Progenitor cell of endocrine pancreas (in vitro differentiated cells): ENCODE measurements at places on chromosomes 1 and 21.

DNA sequence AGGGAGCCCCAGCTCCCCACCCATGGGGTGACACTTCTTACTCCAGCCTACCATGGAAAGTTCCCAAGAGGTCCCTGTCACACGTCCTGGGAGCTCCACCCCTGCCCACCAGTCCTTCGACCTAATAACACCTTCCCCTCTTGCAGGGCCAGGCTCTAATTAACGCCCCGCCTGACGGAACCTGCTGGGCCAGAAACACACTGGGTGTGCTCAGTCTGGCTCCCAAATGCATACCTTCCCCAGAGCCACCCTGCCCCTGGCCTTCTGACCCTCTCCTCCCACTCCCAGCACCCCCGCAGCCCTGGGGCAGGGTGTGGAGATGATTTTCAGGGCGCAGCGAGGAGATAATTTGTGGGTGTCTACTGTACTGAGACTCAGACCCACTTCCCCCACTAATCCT, 20.6 kb downstream of the PGLYRP3 start:
- DNase-seq, result no peak

- DNase-seq, result no peak
Observed at GRCh38 chr1:218139761-218140160, 145.3 kb upstream of the RRP15 start.

GRCh38 chr1:36863500-36863899, 170.8 kb downstream of the GRIK3 start:
- DNase-seq, result no peak

- no peak for DNase-seq
Observed at GRCh38 chr1:19089524-19089923, 120.5 kb downstream of the UBR4 start.

DNA sequence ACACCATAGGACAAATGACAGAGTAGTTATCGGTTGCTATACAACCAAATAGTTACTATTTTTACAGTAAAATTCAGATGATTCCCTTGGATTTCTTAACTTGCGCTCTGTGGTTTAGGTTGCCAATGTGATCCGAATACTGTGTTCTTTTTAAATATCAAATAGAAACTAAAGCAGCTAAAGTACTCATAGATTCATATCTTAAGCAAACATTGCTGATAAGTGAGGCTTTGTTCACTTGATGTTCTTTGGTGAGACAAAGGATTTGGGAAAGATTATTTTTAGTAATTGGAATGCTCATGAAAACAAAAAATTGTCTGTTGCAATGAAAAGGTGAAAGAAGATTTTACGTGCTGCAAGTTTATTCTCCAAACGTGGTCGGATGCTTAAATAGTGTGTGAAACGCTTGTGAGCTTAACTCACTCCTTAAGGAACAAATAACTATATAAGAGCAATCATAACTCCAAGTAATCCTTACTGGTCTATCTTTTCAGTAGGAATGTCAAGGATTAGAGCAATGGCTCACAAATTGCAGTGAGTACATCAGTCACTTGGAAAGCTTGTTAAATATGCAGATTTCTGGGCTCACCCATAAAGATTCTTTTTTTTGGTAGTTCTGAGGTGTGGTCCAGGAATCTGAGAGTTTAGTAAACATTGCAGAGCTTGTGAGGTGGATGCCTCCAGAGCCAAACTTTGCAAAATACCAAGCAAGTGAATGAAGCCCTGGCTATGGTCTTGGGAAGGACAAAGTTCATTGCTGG, 31.8 kb upstream of the PDC start:
- DNase-seq, result no peak

- DNase-seq, result no peak
Observed at GRCh38 chr1:11248169-11248568, 14.2 kb downstream of the MTOR start.
